Stimulated activated naive CD4-positive, alpha-beta T cell (primary cell): ENCODE measurements at places on chromosomes 3 and 15.

DNA sequence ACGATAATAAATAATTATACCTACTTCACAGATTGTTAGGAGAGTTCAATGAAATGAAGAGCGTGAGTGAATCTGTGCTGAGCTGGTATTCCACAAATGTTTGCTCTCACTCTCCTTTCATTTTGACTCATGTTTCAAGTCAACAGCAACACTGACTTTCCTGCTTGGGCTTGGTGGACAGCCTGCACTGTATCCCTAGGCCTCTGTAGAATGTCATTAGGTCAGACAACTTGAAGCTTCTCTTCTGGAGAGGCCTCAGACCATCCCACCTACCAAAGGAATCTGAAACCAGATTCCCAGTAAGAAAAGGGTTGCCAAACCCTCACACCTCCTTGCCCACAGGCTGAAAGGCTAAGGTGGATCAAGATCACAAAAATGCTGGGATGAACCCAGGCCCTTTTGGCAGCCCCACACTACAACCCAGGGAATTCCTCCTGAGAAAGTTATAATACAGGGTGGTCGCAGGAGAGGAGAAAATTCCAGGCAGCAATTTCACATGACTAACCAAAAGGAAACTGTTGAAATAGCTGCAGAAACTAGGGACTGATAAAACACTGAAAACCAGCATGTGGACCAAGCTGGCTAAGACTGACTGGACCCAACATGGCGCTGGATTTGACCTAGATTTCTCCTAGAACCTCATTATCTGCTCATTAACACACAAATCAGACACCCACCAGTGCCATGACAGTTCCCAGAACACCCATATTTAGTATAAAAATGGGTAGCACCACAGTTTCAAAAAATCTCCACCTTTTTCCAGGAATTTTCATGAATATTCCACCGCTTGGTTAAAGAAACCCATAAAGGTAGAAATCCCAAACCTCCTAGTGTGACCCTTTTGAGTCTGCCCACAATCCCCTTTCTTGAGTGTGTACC lies 57.0 kb upstream of the ZNF148 start:
- DNase-seq: no peak

DNA sequence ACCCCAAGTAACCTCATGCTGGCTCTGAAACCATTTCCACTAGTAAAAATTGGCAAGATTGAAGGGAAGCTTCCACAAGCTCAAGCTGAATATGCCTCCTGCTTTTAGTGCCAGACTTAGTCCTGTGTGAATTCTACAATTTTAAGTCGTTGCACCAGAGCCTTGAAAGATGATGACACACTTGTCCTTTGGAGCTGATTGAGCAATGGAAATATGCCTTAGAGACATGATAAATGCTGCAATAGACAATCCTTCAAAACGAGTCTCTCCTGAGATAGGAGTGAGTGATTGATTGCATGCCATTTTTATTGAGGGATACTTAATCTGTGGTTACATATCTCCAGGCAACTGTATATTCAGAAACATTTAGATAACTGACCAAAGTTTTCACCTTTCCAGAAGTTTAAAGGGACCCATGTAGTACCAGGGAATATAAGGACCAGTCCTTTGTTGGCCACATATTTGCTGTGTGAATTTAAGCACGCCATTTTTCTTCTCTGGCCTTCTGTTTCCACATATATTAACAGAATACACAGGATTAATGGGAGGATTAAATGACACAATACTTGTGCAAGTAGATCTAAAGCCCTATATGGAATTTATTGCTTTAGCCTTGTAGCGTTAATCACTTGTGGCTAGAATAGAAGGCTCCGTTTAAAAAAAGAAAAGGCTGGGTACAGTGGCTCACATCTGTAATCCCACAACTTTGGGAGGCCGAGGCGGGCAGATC lies 65.1 kb downstream of the PPARG start:
- no peak for DNase-seq

- DNase-seq: no peak
Observed at GRCh38 chr15:29569533-29570092, 252.7 kb downstream of the TJP1 start.

- no peak for DNase-seq
Observed at GRCh38 chr3:61593446-61594029, 32.2 kb downstream of the PTPRG start.

DNA sequence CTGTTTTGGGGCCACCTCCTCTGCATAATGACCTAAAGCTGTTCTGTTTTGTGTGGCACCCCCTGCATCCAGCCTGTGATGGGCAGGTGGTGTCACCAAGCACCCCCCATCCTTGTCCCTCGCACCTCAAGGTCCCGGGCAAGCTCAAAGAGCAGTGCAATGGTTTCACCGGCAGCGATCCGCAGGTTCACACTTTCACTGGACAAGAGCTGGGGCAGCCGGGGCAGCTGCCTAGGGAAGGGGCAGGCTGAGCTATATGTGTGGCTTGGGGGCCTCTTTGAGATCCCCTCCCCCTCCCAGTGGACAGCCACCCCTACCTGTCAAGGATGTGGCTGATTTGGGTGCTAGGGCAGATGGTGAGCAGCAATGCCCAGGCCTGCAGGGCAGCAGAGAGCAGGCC lies 3.1 kb downstream of the IFRD2 start:
- no peak for DNase-seq

DNA sequence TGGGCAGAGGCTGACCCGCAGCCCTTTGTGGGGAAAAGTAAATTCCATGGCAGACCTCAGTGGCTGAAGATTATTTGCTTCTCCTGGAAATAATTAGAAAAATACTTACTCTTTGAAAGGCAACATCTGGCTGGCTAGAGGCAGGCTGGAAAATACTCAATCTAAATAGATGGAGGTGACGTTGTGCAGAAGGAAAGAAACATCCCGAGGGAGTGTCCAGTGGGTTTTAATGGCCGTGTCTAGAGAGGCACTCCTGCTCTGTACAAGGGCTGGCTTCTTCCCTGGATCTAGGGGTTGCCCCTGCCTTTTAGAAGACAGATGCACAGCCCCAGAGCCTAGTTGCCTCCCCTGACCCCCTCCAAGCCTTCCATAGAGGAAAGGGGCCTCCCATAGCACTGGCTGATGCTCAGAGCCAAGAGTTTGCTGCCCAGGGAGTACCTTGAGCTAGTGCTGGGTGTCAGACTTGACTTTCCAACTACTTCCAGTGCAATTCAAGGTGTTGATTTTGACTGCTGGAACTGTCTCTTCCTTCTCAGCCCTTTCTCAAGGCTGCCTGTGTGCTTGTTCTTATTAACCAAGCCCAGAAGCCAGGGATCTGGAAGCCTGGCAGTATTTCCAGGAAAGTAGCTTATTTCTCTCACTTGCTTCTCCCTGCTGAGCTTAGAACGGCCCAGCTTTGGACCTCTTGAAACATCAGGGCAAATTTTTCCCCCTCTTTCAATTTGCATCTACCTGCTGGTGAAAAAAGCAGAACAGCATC lies 27.4 kb downstream of the CGNL1 start:
- no peak for DNase-seq
